ENCODE measurements at places on chromosomes 13 and 19.
A peak's percentile ranks its signal among the peaks of the same experiment; 100 is the strongest.

DNA sequence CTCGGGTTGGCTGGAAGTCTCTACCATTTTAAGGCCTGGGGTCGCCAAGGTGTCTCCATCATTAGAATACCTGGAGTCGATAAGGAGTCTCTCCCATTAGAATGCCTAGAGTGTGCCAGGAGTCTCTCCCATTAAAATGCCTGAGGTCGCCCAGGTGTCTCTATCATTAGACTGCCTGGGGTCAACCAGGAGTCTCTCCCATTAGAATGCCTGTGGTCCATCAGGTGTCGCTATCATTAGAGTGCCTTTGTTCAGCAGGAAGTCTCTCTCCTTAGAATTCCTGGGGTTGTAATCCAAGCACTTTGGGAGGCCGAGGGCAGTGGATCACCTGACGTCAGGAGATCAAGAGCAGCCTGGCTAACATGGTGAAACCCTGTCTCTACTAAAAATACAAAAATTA lies 1533.0 kb downstream of the UQCRFS1 start:
- DNase-seq: peak; percentile 1

GRCh38 chr13:30918662-30919405 lies 12.8 kb downstream of the MEDAG start:
- DNase-seq: no peak

GRCh38 chr13:39273953-39274738 lies 235.9 kb downstream of the NHLRC3 start:
- DNase-seq: no peak

GRCh38 chr19:8814176-8814575 lies 17.9 kb downstream of the ZNF558 start:
- no peak for DNase-seq

- peak; percentile 39 for DNase-seq
Measured at GRCh38 chr13:113848020-113848419, 15.9 kb downstream of the GAS6 start.

DNA sequence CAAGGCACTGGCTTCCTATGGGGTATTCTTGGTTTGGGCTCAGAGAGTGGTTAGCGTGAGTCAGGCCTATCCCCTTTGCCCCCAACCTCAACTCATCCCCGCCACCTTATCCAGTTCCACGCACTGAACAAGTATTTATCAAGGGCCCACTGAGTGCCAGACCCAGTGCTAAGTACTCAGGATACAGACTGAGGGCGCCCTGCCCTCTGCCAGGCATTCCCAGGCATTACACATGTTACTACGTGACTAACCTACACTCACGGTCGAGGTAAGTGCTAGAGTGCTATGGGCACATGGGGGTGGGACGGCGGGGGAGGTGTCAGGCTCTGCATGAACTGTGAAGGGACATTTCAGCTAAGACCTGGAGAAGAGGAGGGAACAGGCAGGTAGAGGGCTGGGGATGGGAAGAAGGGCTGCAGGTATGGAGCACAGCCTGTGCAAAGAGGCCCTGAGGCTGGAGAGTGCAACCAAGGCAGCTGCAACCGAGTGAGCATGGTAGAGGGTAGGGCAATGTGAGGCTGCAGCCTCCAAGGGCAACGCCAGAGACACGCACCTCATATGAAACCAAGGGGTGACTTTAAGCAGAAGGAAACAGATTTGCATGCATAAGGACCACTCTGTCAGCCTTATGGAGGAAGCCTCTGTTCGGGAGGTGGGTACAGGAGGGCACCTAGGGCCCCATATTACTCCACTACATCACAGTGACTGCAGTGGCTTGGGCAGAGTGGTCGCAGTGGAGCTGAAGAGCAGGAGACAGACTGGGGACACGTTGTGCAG lies 22.5 kb downstream of the DHRS12 start:
- DNase-seq: no peak

GRCh38 chr19:16330368-16330801 lies 5.8 kb downstream of the KLF2 start:
- DNase-seq: peak; percentile 98

DNA sequence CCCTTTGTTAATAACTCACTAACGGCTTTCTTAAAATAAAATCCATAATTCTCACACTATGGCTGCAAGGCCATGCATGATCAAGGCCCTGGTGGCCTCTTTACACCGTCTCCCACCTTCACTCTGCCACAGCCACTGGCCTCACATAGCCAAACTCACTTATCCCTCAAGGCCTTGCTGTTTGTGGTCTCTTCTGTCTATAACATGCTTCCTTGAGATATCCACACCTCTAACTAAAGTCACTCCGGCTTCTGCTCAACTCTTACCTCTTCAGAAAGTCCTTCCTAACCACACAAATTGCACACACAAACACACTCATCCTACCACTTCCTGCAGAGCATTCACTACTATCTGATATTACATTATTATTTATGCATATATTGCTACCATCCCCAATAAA lies 262.5 kb downstream of the DIAPH3 start:
- no peak for DNase-seq

- DNase-seq: no peak
Measured at GRCh38 chr13:40777166-40777808, 6.3 kb upstream of the MRPS31 start.

DNA sequence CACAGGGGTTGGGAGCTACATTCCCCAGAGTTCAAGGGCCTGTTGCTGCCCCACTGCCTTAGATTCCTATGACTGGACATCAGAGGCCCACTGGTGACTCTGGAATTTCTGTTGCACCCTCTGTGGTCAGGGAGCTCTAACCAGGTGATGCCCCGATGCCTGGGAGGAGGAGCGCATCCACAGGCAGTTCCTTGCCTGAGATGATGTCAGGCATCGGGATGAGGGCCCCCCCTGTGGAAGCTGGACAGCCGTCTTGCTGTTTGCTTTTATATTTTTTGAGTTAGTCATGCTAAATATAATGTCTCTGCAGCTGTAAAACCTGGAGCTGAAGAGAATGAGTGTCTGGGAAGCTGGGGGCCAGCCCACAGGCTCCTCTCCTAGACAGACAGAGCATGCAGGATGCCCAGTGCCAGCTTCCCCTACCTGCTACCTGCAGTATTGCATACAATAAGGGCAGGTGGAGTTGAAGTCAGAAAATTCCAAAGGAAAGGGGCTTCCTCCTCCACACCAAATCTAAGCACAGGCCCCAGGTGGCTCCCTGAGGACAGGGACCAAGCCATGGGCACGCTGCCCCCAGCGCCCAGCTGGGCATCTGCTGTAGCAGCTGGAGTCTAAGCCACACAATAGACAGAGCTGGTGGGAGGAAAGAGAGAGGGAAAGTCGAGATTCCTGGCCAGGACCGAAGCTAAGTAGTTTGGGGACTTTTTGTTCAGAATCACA lies 16.2 kb downstream of the COL4A2 start:
- DNase-seq: no peak

- no peak for DNase-seq
Measured at GRCh38 chr13:44422755-44423643, 49.4 kb downstream of the SERP2 start.

DNA sequence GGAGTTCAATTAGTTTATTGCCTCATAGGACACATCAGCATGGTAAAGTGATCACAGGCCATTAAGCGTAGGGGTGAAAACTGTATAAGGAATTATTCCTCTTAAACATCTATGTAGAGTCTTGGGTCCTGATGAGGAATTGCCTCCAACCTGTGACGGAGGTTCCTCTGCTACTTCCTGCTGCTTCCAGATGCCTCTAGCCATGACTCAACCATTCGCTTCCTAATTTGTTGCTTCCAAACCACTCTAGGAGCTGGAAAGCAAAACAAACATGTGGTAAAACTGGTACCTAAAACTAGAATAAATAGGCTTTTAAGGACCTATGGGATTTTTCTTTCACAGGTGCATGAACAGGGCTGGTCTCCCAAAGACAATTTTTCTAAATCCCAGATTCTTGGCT lies 253.8 kb downstream of the KLF12 start:
- DNase-seq: no peak

DNA sequence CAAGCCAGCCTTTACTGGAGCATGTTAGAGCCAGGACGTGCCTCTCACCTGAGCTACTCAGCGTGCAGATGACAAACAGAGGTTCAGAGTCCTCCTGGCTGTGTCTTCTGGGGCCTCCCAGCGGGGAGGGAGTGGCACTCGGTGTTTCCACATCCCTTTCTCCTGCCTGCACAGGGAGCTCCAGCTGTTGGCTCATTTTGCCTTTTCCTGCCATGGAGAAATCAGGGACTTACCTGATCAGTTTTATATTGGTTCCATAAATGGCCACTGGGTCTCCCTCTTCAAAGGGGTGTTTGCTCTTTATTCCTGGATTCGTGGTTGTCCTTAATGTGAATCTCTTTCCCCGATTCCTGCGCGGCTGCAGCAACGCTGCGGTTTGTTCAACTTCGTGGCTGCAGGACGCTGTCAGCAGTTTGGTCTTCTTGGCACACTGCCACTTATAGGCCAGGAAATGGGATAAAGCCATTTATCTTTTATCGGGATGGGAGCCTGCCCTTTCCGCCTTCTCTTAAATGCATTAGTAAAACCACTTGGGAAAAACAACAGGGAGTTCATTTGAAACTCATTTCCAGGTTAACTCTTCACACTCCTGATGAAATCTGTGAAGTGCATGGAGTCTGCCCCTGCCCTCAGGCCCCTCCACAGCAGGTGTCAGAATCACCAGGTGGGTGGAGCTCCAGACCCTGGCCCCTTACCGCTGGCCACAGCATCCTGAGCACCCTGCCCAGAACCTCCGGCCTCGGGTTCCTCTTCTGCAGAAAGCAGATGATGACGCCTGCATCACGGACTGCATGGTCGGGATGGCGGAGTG lies 39.8 kb upstream of the MCF2L start:
- DNase-seq: no peak

GRCh38 chr13:110610955-110611595 lies 4.3 kb upstream of the NAXD start:
- DNase-seq: no peak

GRCh38 chr13:47085346-47085745 lies 188.5 kb upstream of the HTR2A start:
- DNase-seq: no peak

DNA sequence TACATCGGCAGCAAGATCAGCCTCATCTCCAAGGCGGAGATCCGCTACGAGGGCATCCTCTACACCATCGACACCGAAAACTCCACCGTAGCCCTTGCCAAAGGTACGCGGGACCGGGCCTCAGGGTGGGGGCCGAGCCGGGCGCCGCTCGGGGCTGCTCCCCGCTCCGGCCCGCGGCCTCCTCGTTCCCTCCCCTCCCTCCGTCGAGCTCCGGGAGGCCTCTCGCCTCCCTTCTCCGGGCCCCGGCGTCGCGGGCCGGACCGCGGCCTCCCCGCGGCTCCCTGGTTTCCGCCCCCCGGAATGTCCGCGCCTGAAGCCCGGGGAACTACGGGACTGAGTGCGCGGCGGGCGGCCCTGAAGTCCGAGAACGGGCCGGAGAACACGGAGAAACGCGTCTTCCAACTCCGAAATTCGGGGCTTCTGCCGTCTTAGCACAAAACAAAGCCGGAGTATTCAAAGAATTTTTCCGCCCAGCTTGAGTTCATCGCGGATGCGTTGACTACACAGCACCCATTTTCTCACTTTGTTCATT lies 423 bp downstream of the LSM14A start:
- no peak for DNase-seq

DNA sequence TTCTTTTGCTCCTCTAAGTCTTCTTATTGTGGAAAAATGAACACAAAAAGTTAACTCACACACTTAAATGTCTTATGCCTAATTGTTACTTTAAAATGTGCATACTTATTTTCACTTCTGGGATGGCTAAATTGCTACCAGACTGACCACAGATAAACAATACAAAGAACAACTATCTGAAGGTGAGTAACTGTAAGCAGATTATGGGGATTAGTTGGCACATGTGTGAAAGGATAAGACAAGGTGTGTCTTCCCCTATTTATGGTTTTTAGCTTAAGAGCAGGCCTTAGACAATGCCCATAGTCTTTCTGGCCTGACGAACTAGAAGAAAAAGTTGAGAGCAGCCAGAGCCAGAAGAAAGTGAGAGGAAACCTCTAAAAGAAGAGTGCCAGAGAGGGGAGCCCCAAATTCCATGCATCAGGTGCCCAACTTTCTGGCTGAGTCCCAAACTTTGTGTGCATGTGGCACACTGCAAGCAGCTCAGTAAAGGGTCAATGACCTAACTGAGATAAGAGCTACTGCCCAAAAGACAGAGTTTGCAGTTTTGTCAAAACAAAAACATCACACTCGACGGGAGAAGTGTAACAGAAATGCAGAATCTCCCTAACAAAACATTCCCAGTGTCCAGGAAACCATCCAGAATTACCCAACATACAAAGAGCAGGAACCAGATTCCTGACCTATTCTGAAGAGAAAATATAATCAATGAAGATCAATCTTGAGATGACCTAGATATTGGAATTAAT lies 375.4 kb downstream of the KCNRG start:
- no peak for DNase-seq

DNA sequence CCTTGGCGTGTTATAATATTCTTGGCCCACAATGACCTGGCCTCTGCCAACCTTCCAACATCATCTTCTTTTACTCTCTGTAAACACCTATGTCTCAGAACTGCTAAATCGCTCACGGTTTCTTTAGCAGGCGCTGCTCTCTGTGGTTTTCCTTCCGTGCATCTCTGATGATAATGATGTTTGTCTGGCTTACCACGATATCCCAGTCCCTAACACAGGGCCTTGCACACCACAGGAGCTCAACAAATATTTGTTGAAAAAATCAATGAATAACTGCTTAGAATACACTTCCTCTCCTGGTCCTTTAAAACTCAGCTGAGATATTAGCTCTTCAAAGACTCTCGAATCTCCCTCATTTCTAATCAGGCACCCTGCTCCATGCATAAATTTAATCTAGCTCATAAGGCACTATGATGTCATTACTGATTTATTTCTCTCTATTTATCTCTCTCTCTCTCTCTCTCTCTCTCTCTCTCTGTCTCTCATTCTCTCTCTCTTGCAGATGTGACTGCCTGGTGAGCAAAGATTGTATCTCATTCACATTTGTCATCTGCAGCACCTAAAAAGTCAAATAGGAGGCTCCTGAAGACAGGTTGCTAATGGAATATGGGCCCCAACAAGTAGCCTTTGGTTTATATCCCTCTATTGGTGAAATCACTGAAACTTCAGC lies 206.4 kb downstream of the NHLRC3 start:
- no peak for DNase-seq

- DNase-seq: no peak
Measured at GRCh38 chr13:21138561-21138960, 37.8 kb downstream of the SKA3 start.

DNA sequence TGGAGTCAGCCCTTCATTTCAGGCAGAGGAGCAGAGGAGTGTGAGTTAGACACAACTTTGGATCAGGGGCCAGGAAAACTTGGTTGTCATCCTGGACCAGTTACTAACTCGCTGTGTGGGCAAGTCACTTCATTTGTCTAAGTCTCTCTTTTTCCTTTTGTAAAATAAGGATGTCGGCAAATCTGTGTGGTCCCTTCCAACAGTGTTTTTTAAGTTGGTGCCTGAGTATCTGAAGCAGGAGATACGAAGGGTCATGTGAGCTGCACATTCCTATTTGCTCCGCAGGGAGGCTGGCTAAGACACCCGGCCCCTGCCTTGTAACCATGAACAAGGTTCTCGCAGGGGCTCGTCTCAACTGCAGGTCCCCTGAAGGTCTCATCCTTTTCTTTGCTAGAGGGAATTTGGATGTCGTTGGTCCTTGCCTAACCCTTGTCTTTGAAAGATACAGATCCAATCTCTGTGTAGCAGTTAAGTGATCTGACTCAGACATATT lies 64.3 kb downstream of the LRCH1 start:
- DNase-seq: no peak
